G401 (cell line): ENCODE measurements at places on chromosomes 16 and 17. TPM values are rescaled to one million over a fixed set of nuclear protein-coding genes. Genes with fewer than 3 reads are reported as not detected.

DNA sequence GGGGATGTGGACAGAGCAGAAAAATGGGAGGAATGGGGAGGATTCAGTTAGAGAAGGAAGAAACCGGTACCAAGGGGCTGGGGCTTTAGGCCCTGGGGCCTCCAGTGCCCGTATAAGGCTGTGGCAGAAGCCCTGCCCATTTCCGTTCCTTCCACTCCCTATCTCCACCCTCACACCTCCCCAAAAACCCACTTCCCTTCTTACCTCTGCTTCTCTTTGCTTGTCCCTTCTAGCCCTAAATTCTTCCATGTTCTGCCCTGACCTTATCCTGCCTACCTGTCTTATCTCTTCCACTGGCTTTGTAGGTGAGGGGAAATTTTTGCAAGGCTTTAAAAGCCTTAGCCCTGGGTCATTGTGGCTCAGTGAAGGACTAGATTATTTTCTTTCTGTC is 4.1 kb downstream of the RNF167 start:
- DNase-seq = no peak

DNA sequence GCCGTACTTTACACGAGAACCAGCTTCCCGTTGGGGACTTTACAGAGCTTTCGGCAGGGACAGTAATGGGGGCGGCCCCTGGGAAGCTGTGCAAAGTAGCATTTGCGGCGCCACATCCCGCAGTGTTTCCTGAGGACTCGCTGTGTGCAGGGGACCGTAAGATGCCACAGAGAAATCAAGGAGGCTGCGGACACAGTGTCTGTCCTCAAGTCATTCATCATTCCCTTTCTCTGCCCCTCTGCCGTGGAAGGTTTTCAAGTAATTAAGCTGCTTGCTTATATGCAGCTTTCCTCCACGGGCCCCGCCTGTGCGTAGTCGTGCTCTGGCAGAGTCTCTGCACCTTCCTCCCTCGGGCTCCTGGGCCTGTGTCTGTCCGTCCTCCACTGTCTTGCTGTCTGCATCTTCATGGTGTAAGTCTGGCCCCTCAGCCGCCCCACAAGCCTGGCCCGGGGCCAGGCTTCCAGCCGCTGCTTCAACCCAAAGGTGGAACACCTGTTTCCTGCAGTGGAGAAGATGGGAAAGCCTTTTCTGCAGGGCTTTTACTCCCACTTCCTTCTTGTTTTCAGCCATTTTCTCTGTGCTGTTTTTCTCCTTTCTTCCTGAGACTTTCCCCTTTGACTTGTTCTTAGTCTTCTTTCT is 216.9 kb upstream of the CHMP6 start:
- DNase-seq = no peak

Gene MYCBPAP
- total RNA-seq = 0.58 and 1.7 TPM in 2 replicates

DNA sequence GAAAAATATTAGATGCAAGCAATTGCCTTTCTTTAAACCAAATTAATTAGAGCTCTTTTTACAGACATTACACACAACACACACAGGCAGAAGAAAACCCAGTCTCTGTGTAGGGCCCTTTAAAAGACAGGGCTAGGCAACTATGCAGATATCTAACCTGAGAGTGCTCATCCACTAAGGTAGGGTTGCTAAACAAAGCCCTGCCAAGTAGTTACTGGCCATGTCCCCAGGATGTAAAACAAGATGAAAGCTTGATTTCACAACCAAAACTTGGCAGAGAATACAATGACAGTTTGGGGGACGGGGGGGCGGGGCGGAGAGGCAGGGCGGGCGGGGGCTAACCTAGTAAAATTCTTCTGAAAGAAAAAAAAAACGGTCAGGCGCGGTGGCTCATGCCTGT is 669.0 kb upstream of the CA10 start:
- DNase-seq = no peak

GRCh38 chr16:83328936-83329335 is 478.8 kb upstream of the HSBP1 start:
- no peak for DNase-seq
